ENCODE measurements at places on chromosomes 3 and 15.

DNA sequence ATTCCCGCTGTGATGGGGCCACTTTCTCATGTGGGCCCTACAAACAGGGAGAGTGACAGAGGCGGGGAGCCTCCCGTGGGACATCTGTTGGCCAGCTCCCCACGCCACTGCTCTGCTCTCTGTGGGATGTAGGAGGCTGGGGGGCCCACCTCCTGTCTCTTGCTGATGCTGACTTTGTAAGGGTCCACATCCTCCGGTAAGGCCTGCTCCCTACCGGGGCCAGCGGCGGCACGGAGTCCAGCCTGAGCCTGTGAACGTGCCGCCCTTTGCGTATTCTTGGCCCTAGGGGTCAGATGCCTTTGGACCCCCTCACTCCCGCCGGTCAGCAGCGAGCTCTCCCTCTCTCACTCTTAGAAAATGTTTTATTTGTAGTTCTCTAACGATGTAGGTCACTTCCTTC is 153.2 kb downstream of the LRRC28 start:
- ATAC-seq, result no peak

- no peak for ATAC-seq
Measured at GRCh38 chr3:56087451-56088053, 380.7 kb downstream of the ERC2 start.

GRCh38 chr3:46995901-46996562 is 16.6 kb downstream of the NBEAL2 start:
- no peak for ATAC-seq

DNA sequence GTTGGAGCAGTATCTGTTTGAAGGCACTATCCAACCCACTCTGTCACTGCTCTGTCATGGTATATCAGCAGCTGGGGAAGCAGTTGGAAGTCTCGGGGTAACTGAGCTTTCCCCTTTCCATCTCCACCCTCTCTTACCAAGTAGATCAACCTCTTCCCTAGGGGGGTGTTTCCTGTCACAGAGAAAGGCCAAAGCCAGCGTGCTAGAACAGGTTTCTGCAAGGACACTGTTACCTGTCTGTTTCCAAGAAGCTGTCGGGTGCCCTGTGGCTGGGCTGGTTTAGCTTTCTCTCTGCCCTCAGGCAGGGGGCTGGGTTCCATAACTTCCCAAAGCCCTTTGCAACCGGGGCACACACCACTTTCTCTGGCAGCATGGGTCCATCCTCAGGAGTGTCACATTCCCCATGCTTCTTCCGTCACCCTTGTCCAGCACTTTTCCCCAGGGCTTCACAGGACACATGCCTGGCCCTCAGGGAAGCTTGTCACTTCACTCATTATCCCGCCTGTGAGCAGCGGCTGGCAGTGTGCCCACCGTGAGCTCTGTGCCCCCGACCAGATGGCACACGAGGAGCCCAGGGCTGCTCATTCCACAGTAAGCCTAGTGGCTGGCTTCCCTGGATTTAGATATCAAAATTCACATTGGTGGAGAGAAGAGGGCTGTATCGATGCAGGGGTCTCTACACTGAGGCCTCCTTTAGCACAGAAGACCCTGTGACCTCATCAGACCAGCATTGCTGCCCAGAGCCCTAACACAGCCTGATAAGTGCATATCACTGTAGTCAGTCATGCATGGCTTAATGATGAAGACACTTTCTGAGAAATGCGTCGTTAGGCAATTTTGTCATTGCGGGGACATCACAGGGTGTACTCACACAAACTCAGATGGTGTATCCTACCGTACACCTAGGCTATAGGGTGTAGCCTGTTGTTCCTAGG is 205.8 kb downstream of the SLCO3A1 start:
- ATAC-seq, result no peak

- ATAC-seq, result no peak
Measured at GRCh38 chr3:48236531-48236930, 4.4 kb upstream of the ZNF589 start.

DNA sequence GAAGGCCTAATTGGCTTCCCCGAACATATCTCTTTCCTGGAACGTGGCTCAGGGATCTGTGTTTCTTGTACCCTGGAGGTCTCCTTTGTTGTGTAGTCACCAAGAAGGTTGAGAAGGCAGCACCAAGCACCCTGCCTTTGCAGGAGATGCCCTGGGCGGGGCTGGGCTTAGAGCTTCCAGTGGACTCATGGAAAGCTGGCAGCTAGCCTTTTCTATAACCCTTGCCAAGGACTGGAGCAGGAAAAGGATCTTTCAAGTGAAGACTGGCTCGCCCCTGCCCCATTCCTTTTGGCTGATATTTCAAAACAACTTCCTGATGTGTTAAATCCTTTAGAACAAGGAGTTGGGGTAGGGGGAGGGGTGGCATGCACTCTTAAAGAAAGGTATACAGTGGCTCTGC is 58.9 kb upstream of the EPHA6 start:
- no peak for ATAC-seq

- no peak for ATAC-seq
Measured at GRCh38 chr3:187011915-187012314, 81.6 kb downstream of the ST6GAL1 start.

- ATAC-seq, result no peak
Measured at GRCh38 chr3:84634668-84635067, 324.1 kb upstream of the CADM2 start.

- ATAC-seq, result no peak
Measured at GRCh38 chr15:66572146-66572545, 6.3 kb upstream of the LCTL start.

GRCh38 chr3:194508491-194509453 is 22.0 kb upstream of the ATP13A3 start:
- peak; percentile 74 for ATAC-seq

DNA sequence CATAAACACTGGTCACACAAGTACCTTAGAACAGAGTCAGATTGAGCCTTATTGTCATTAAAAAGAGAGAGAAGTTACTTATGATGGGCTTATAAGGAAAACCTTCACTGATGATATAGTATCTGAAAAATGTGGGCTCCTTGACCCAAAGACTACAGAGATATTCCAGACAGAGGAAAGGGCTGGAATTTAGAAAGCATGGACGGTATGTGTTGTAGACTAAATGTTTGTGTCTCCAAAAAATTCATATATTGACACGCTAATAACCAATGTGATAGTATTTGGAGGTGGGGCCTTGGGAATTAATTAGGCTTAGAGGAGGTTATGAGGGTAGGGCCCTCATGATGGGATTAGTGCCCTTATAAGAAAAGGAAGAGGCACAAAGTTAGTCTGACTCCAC is 61.0 kb upstream of the DAZL start:
- no peak for ATAC-seq

DNA sequence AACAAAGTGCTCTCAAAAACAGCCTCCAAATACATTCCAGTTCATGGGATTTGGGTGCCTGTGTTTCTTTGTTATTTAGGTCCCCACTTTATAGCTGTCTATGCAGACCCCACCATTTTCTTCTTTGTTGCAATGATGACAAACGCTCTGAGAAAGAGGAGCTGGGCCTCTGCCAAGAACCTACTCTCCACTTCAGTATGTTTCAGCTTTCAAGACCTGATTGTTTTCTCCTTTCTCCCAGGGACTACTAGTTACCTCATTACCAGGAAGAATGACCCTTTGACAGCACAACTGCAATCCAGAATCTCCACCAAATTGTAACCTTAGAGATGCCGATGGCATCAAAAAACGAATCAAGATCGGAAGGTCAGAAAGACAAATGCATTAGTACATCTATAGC is 236.8 kb downstream of the MEIS2 start:
- ATAC-seq, result no peak

GRCh38 chr15:23690450-23690852 is 3.3 kb upstream of the NDN start:
- peak; percentile 67 for ATAC-seq

DNA sequence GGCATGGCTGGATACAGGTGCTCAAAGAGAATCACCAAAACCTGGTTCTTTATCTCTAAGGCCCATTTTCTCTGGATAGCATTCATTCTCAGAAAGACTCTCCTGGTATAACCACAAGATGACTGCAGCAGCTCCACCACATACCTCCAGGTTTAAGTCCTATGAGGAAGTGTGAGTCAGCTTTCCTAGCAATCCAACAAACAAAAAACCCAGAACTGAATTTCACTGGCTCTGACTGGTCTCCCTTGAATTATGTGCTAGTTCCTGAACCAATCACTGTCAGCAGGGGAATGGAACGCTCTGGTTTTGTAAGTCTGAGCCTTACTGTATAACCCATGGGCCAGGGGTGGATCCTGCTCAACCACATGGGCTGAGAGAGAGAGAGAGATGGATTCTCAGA is 27.2 kb downstream of the MRPL46 start:
- no peak for ATAC-seq

- ATAC-seq, result no peak
Measured at GRCh38 chr3:190734490-190734889, 128.0 kb downstream of the GMNC start.

- ATAC-seq, result no peak
Measured at GRCh38 chr15:68333775-68334470, 56.4 kb downstream of the FEM1B start.

- ATAC-seq, result no peak
Measured at GRCh38 chr15:60720493-60721256, 241.7 kb upstream of the ICE2 start.

- no peak for ATAC-seq
Measured at GRCh38 chr3:188434594-188434993, 280.6 kb downstream of the LPP start.
